ENCODE measurements at places on chromosomes 16 and 17. TPM values are rescaled to one million over a fixed set of nuclear protein-coding genes. Genes with fewer than 3 reads are reported as not detected.

DNA sequence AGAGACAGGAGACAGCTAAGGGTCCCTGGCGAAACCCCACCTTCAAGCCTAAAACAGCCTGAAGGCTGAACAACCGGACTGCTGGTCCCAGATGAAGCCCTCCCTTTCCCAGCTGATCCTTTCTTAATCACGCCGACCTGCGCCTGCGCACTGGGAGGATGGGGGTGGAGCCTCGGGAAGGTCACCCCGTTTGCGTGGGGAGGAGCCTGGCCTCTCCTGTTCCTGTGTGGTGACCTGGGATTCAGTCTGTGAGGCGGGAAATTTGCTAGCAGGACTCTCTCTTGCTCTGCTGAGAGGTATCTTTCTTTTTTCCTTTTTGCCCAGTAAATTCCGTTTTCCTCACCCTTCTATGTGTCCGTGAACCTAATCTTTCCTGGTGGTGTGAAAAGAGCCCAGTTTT lies 9.6 kb downstream of the FAM20A start:
- DNase-seq, result no peak

DNA sequence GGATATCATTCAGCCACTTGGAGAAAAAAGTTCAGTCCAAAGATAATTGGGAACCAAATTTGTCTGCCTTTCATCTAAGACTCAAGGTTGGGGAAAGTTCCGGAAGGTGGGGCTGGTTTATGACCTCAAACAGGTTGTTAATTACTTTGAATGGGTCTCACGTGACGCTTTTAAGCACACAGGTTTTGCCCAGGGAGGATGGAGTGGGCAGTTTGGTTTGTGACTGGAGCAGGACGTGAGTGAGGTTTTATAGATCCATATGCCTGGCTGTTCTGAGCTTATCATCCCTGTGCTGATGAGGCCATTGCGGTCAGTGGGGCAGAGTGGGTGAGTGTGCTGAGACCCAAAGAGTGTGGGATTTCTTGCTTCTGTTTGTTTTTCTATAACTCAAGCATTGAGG lies 38.7 kb upstream of the GPRC5B start:
- no peak for DNase-seq

- DNase-seq, result peak; percentile 66
Measured at GRCh38 chr16:85415196-85416090, 197.7 kb upstream of the GSE1 start.

DNA sequence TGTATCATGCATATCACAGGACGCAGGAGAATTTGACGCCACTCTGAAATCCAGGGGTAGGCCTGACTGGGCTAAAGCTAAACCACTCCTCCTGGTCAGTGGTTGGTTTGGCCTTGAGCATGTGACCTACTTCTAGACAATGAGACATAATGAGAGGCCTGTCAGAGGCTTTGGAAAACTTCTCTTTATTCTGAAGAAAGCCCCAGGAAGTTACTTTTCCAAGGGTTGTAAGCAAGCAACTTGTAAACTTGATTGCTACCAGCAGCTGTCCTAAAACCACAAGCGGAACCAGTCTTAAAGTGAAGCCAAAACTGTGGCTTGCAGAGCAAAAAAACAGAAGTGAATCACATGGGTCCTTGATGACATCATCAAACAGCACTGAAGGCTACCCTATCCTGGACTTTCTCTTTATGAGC lies 138.2 kb upstream of the COX10 start:
- DNase-seq, result no peak

- DNase-seq, result no peak
Measured at GRCh38 chr16:74725651-74726455, 25.2 kb upstream of the MLKL start.

DNA sequence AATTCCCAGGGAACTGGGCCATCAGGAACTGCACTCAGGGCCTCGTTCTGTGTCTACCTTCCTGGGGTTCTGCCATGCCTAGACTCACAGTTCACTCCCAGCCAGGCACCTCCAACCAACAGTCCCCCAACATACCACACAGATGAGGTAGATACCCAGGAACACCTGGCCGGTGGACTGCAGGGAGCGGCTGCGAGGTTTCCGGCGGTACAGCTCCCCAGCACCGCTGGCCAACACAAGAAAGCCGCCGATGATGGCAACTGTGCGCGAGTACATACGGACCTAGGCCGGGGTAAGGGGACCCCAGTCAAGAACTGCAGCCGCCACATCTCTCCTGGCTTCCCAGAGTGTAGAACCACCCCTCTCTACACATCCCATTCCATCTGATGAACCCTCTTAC lies 1.9 kb downstream of the TMEM101 start:
- no peak for DNase-seq

- no peak for DNase-seq
Measured at GRCh38 chr16:10931134-10931533, 11.1 kb downstream of the DEXI start.

- no peak for DNase-seq
Measured at GRCh38 chr16:916035-916799, 54.6 kb downstream of the LMF1 start.

GRCh38 chr17:3766779-3767178 lies 34.2 kb downstream of the ITGAE start:
- DNase-seq, result peak; percentile 9

Gene WNT3
- 4.9 TPM for total RNA-seq

GRCh38 chr16:73949574-73950320 lies 346.9 kb upstream of the PSMD7 start:
- DNase-seq, result no peak

GRCh38 chr17:58314706-58315015 lies 13.9 kb downstream of the TSPOAP1 start:
- no peak for DNase-seq

GRCh38 chr16:51155199-51155607 lies 4.1 kb upstream of the SALL1 start:
- no peak for DNase-seq

Gene C16orf89
- total RNA-seq, result not detected

DNA sequence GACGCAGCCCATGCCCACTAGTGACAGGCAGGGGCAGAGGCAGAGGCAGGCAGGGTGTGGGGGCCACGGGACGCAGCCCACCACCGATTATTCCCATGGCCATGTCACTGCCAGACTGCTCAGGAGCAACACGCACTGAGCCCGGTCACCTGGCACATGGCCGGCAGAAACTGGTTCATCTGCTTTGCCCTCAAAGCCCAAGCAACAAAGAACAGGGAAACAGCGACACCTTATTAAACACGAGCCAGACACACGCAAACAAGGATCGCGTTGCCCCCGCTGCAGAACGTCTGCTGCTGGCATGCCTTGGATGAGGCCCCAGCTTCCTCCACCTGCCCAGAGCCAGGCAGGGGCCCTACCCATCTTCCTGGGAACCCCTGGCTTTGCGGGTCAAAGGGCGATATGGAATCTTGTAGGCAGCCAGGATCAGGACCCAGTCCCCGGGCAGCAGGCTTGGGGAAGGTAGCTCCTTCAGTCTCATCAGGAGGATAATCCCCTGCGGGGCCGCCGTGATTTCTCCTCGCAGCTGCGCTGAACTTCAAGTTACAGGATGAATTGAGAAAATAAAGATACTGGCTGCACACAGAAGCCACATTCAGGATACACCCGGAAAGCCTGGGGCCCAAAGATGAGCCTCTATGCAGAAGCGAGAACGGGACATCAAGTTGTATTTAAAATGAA lies 4.8 kb downstream of the TBC1D16 start:
- DNase-seq, result no peak

Gene TLCD1
- 12.9 TPM for total RNA-seq

GRCh38 chr17:67770539-67770938 lies 52.8 kb downstream of the NOL11 start:
- DNase-seq, result no peak

DNA sequence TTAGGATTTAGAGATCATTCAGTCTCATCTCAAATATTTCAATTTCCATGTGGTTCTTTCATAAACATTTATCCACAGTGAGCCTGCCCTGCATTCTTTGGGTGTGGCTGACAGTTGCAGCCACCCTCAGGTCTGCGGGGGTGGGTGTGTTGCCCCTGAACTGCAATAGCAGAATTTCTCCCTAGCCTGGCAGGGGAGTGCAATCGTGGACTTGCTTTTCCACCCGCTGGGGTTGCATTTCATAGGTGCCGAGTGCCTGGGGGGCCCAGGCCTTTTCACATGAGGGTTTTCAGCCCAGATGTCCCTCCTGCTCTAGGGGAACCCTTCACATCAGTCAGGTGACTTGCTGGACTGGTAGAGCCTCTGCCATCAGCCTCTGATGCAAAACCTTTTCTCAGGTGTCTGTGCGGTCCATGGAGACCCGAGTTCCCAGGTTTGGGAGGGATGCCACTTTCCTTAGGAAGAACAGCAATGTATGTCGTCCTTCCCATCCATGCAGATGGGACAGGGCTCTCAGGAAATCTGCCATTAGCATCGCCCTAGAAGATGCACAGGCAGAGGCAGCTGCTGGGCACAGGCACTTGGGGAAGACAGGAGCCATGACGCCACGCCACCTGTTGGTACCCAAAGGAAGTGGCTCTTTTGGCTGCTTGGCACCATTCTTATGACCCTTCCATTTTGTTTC lies 2.4 kb upstream of the USP36 start:
- DNase-seq, result no peak

GRCh38 chr17:30552994-30553566 lies 75.9 kb downstream of the GOSR1 start:
- peak; percentile 57 for DNase-seq

- DNase-seq, result no peak
Measured at GRCh38 chr16:87114832-87115231, 202.4 kb downstream of the C16orf95 start.

Gene KCNG4
- total RNA-seq, result not detected

DNA sequence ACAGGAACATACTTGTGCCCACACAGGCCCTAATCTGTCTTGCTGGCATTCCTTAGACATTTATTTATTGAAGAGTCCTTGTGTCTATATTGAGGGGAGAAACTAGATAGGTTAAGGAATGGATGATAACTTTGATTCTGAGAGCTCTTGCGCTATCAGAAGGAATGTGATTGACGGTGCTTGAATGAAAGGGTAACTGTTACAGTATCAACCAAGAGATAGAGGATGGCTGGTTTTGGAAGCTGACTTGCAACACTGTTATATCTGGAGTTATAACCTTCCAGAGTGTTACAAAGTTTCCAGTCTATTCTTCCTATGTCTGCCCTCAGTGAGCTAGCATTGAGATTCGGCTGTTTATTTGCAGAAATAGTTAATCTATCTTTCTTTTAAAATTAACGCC lies 36.5 kb downstream of the PRKCA start:
- DNase-seq, result no peak

GRCh38 chr17:7354262-7354843 lies 603 bp upstream of the TMEM95 start:
- DNase-seq, result no peak

DNA sequence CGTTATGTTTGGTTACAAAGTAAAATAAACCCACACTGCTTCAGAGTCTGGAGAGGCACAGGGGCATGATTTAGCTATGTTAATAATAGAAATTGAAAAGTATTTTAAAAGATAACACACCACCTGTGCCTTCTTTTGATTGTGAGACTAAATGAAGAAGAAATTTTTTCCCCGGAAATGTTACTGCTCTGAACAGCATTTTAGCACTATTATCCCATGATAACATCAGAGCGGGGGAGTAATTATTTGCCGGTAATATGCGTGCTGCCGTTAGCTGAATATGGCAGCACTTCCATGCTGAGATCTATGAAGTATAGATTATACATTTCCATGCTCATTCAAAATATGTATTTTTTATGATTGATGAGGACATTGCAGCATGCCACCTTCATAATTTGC lies 500.2 kb upstream of the HSBP1 start:
- DNase-seq, result no peak

DNA sequence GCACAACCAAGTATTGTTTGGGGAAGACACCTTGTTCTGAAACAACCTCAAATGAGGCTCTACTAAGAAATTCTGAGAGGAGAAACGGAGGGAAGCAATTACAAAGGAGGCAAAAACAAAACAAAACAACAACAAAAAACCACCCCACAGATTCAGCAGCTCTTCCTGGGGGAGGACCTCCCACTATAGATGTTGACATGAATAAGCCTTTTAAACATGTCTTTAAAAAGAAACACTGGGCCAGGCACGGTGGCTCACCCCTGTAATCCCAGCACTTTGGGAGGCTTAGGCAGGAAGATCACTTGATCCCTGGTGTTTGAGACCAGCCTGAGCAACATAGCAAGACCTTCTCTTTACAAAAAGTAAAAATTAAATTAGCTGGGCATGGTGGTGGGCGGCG lies 22.6 kb upstream of the JPH3 start:
- no peak for DNase-seq

- no peak for DNase-seq
Measured at GRCh38 chr17:5832886-5833285, 237.3 kb upstream of the WSCD1 start.

Gene PLLP
- total RNA-seq, result 0.02 TPM

DNA sequence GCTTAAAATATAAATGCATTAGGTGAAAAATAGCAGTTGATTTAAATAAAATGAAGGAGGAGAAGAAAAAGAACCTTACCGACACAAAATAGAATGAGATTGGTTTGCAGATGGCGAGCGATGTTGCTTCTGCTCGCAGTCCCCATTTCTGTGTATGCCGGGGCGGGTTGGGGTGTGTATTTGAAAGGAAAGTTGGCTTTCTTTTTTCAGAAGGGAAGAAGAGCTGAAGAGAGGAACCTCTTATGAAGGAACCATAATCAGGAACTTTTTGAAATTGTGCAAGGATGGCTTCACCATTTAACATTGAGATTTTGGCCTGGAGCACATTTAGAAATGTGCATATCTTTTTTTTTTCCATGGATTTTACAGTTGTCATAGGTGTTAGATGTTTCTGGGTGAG lies at the start of gene IGSF6:
Gene IGSF6 (minus strand): TSS at position 156 of the 400 bp plus-strand sequence. CDS start 10 bp downstream, at position 146.
- DNase-seq, result no peak

Gene SLC9A5
- total RNA-seq, result 3.4 TPM

GRCh38 chr17:58702045-58702476 lies 9.7 kb downstream of the RAD51C start:
- DNase-seq, result no peak

Gene TPSG1
- total RNA-seq, result not detected
